ENCODE measurements at places on chromosomes 7 and 10.
A peak's percentile ranks its signal among the peaks of the same experiment; 100 is the strongest.

- DNase-seq = no peak
Observed at GRCh38 chr7:20796500-20796899, 9.8 kb upstream of the SP8 start.

DNA sequence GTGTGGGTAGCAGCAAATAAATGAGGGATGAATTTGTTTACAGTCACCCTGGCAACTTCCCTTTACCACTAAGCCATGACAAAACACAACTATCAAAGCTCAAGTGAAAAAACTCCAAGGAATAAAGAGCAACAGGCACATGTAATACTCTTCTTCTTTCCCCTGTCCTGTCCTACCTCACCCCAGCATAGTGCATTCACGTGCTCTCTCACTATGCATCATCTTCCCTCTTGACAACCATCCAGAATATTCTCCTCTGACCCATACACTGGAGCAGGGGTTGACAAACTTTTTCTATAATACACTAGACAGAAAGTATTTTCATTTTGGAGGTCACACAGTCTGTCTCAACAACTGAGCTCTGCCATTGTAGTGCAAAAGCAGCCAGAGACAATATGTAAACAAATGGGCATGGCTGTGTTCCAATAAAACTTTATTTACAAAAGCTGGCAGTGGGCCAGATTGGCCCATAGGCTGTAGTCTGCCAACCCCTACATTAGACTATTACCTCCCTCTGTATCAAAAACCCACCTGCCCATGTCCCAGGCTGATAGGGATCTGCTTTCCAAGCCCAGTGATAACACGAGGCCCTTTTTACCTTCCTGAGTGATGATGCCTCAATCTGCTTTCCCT is 354.5 kb downstream of the FGFR2 start:
- no peak for DNase-seq

GRCh38 chr7:11313801-11314200 is 340.1 kb downstream of the PHF14 start:
- no peak for DNase-seq

- DNase-seq = no peak
Observed at GRCh38 chr7:16070806-16071205, 350.5 kb downstream of the CRPPA start.

GRCh38 chr10:119515511-119516045 is 26.9 kb downstream of the RGS10 start:
- no peak for DNase-seq

GRCh38 chr10:79981450-79982361 is 32.8 kb upstream of the SFTPD start:
- peak; percentile 46 for DNase-seq

- DNase-seq = no peak
Observed at GRCh38 chr10:29918623-29919400, 140.6 kb downstream of the JCAD start.

DNA sequence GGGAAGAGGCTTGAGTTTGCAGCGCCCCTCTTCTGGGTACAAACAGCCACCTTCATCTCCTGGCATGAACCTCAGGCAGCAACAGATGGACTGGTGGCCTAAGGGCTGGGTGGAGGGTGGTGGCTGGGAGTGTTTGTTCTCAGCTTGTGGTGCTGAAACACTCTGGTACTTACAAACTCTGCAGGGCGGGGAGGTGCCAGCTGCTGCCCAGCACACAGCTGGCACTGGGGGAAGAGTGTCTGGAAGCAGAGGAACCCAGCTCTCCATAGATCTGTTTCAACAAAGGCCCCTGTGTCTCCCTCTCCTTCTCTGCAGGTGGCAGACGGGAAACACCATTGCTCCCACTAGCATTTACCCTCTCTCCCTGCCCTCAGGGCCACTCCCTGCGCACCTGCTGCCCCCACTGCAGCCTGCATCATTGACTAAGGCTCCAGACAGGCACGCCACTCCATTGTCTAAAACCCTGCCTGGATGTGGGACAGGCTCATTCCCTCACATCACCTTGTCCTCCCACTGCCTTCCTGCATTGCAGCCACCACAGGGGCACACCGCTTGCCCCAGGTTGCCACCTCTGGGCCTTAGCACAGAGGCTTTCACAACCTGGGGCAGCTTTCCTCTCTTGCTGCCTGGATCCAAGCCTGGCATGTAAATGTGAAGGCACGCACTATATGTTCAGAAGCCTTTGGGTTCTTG is 6.5 kb downstream of the ARHGAP22 start:
- no peak for DNase-seq

DNA sequence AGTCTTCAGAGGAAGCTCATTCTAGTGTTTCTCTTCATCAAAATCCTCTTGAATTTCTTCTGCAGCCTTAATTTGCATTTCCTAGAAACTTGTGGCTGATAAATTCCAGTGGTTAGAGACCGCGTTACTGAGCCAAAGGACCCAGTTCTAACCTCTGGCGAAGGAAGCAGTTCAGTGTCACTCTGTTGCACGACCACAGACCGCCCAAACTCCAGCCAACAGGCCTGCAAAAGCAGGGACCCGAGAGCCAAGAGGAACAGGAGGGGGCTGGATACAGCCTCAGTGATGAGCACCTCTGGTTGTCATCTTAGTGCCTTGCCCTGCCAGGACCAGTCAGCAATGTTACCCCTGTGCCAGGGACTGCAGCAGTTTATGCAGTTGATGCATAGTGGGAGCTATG is 70.0 kb downstream of the AFAP1L2 start:
- DNase-seq = no peak

DNA sequence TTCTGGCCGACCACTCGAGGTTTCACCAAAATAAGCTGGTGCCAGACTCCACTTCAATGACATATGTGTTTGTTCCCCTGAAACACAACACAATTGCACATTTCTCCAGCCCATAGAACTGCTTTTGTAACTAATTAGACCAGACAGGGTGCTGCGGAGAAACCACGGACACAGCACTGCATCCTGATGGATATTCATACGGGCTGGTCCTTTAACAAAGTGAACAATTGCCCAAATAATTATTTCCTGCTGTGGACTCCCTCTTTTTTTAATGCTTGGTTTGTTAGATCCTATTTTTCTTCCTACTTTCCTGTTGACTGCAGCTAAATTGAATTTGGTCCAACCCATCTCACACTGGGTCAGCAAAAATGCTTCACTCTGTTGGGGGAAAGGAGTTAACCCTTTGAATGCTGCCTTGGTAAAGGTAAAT is 198.6 kb upstream of the BMPER start:
- DNase-seq = no peak

GRCh38 chr7:43577485-43577951 is 5.4 kb upstream of the STK17A start:
- peak; percentile 43 for DNase-seq
